ENCODE measurements at places on chromosomes 7 and 10.

GRCh38 chr7:39433550-39433949 lies 132.7 kb upstream of the YAE1 start:
- no peak for DNase-seq

DNA sequence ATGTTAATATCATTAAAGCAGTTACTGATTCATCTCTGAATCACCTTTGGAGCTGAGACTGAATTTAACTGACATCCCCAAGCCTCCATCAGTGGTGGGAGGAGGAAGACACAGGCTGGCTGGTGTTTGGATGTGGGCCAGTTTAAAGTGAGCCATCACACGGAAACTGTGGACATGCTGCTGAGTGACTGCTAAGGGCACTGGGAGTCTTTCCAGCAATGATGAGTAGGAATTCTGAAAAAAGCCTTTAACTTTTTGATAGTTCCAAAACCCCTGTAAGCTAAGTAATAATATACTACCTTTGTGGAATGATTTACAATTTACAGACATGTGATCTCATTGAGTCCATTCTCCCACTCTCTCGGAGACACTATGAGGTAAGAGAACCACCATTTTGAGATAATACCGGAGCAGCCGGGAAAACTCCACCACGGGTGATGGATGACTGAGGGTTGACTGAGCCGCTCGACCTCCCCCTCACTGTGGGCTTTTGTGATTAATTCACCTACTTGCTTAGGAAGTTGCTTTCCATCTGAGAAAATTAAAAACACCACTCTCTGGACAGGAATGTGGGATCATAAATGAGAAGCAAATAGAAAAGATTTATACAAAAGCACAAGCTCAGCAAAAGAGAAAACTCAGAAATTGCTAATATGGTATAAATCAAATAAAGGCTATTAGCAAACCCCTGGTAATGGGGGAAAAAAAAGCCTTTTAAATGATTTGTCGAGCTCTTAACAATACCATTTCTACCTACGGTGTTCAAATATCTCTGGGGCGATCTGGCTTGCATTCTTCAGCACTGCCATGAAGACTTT lies 194.8 kb downstream of the FANK1 start:
- peak; percentile 94 for DNase-seq

- no peak for DNase-seq
Observed at GRCh38 chr7:18566205-18566604, 70.7 kb downstream of the HDAC9 start.

DNA sequence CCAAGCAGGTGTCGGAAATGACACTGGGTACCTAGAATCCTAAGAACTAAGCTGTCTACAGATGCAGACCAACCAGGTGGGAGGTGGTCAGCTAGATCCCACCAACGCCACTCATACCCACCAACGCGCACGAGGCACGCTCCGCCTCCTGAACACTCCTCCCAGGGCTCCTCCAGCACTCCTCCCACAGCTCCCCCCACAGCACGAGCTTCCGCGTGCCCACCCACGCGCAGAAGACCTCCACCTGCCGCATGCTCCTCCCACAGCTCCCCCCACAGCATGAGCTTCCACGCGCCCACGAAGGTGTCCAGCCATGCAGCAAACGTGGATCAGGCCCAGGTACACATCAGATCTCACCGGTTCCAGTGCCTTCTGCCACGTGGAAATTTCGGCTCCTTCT lies 196.0 kb downstream of the MAD1L1 start:
- DNase-seq: no peak

GRCh38 chr7:23205909-23206767 lies 24.3 kb downstream of the NUP42 start:
- DNase-seq: no peak

DNA sequence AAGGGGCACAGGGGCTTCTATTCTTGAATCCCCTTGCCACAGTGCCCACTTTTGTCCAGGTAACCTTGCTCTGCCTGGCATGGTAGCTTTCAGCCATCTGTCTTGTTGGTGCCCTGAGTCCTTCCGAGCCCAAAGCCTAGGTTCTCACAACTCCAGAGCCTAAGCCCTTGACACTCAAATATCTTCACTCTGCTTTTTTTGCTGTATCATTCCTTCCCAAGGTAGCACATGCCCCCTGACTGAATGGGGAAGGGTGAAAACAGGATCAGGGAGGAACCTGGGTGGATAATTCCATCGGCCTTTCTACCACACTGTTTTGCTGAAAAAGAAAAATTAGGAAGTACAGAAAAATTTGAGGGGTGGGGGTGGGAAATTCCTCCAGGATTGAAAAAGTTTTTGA lies 37.6 kb downstream of the LDB3 start:
- DNase-seq: no peak

DNA sequence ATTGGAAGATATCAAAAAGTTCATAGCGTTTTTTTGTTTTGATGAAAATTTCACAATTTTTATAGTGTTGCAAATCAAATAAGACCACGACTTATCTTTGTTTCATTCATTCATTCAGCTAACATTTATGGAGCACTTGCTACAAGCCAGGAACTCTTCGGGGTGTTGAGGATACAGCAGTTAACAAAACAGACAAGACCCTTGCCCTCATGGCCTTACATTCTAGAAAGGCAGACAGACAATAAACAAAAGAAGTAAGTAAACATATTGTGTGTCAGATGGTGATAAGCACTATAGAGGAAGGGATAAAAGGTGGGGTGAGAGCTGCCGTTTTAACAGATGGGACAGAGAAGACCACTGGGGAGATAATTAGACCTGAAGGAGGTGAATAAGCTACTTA lies 41.6 kb upstream of the GSAP start:
- DNase-seq: no peak

GRCh38 chr7:1533547-1534329 lies 3.2 kb downstream of the MAFK start:
- peak; percentile 90 for DNase-seq

- no peak for DNase-seq
Observed at GRCh38 chr7:50473531-50473930, 23.4 kb upstream of the FIGNL1 start.

GRCh38 chr7:158500651-158501052 lies 87.0 kb downstream of the PTPRN2 start:
- DNase-seq: no peak

DNA sequence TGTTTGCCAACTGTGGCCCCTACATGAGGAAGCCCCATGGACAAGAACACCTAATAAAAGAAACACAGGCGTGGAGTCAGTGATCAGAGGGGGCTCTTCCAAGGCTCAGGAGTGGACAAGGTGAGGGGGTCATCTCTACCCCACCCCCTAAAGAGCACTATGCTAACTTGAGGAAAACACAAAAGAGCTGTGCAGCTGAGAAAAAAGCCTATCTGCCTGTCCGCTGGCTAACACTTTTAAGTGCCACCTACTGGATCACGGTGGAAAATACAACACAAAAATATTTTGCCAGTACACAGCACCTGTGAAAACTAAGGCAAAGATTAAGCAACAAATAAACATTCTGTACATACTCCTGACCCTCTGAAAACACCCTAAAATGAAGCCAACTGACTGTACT lies 53.1 kb upstream of the COBL start:
- DNase-seq: no peak

GRCh38 chr7:143360788-143361551 lies 1.5 kb downstream of the FAM131B start:
- no peak for DNase-seq

GRCh38 chr7:48042636-48043035 lies 7.3 kb downstream of the C7orf57 start:
- no peak for DNase-seq

- no peak for DNase-seq
Observed at GRCh38 chr7:104816537-104816936, 197.5 kb upstream of the KMT2E start.

DNA sequence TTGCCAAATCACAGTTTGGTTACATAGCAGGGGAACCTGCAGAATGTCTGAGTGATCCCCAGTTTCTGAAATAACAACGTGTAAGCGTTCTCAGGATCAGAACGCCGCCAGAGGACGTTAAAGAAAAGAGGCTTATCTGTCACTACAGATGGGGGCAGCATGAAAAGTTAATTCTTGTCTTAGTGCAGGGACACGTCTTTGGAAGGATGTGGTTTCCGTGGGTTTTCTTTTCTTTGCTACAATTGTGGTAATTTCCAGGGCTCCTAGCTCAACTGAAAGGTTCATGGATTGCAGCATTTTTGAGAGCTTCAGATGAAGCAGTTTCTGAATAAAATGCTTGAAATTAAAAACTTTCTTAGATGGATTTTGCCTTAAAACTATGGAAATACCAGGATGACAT lies 106.6 kb downstream of the PRKCQ start:
- no peak for DNase-seq

DNA sequence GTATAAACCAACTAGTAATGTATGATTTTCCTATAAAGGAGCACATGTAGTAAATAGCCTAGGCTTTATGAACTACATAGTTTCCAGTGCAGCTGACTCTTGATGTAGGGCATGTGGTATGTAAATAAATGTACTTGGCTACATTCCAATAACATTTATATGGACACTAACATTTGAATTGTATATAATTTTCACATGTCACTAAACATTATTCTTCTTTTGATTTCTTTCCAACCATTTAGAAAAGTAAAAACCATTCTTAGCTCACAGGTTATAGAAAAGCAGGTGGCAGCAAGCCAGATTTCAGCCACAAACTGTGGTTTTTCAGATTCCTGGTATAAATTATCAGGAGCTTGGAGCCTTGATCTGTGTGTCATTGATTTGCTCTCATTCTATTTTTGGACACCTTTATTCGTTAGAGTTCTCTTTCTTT lies 1182.0 kb downstream of the CNTNAP2 start:
- no peak for DNase-seq

- DNase-seq: no peak
Observed at GRCh38 chr7:29216128-29216527, 21.6 kb downstream of the CHN2 start.

- DNase-seq: no peak
Observed at GRCh38 chr10:132643709-132644526, 106.3 kb downstream of the INPP5A start.

DNA sequence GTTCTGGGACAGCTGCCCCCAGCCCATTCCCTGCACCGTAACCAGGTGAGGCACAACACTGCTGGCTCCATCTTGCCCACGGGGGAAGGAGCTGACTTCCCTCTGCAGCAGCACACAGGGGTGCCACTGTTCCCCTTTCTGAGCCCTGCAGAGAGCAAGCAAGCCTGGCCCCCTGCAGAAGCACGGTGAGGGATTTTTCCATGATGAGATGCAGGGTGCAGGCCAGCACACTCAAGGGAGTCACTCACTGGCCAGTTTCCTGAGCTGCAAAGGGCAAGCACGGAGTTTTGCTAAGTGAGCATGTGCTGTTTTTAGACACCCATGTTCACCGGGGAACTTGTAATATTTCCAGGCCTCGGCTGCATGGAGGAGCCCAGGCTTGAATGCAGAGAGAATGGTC lies 176.6 kb downstream of the PIP4K2A start:
- no peak for DNase-seq

GRCh38 chr7:21778953-21779352 lies 166.7 kb downstream of the CDCA7L start:
- no peak for DNase-seq

DNA sequence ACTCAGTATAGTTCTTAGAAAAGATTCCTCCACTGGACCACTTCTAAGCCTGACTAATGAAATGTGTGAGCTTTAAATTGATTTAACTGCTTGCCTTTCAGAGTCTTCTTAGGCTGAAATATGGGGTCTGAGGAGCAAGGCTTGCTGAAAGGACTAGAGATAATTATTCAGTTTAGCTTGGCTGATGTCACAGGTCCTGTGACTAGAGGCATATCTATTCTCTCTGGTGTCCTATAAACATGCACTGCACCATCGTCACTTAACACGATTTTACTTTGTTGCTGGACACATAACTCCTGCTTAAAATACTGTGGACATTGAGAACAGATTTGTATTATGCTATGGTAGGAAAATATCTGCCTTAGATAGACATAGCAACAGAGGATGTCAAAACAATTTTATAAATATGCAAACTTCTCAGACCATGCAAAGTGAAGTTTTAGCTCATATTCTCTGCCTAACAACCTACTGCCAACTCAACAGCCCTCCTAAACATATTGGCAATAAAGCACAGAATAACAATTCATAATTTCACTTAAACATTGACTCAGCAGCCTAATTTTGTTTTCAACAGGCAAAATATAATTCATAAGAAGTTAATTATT lies 80.2 kb downstream of the RNF133 start:
- no peak for DNase-seq

DNA sequence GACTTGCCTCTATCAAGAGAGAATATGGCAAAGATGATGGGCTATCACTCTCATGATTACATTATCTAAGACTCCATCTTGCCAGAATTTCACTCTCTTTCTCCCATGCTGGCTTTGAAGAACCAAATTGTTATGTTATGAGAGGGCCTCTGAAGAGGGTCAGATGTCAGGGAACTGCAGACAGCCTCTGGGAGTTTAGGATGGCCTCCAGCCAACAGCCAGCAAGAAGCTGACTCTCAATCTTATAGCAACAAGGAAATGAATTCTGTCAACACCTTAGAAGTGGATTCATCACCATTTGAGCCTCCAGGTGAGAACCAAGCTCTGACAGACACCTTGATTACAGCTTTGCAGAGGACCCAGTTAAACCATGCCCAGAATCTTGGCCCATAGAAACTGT lies 33.6 kb downstream of the ZNF22 start:
- no peak for DNase-seq

GRCh38 chr7:49840751-49841405 lies 67.4 kb downstream of the VWC2 start:
- no peak for DNase-seq

GRCh38 chr7:47513741-47514241 lies 68.1 kb downstream of the TNS3 start:
- peak; percentile 76 for DNase-seq

- no peak for DNase-seq
Observed at GRCh38 chr7:69428089-69428488, 170.2 kb upstream of the AUTS2 start.

DNA sequence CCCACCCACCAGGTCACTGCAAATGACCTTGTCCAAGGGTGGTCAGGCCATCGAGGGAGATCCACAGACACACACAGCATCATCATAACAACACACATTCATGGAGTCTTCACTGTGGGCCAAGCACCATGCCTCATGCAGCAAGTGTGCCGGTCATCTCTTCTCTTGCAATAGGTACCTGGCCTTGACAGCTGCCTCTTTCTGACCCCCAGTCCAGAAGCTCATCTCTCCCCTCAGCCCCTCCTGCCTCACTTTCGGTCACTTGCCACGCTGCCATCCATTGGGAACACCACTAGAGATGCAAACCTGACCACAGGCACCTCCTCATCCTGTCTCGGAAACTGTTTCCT lies 75.9 kb downstream of the OAT start:
- no peak for DNase-seq

DNA sequence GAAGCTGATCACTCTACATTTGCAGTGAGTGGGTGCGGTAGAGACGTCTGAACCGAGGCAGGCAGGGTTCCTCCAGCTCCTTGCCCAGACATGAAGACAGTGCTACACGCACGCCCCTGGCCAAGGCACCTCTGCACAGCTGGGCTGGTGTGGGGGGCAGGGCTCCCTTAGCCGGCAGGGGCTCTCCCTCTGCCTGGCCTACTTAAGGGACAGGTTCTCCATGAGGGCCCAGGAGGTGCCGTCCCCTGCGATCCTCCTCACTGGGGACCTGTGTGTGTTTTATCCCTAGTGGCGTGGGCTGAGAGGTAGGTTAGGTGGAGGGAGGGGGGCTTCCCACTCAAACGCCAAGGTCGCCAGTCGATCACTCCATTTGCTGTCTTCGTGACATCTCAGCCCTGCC lies 35.3 kb downstream of the IL15RA start:
- no peak for DNase-seq

- DNase-seq: no peak
Observed at GRCh38 chr7:132152131-132152889, 424.0 kb downstream of the PLXNA4 start.

All from AG08395 (cell line).